Left renal cortex interstitium (tissue), 4 donors: ENCODE measurements at places on chromosomes 4 and X. TPM values are rescaled to one million over a fixed set of nuclear protein-coding genes. Genes with fewer than 3 reads are reported as not detected.

NIPAL1 gene
- 8.8 TPM for polyA plus RNA-seq

IL2RG gene
- 1.6 TPM for polyA plus RNA-seq

GRCh38 chrX:146127617-146128016 is 310.0 kb downstream of the SLITRK2 start:
- DNase-seq: no peak

- no peak for DNase-seq
These were observed 291.8 kb downstream of the IDS start for GRCh38 chrX:149213264-149213663.

DNA sequence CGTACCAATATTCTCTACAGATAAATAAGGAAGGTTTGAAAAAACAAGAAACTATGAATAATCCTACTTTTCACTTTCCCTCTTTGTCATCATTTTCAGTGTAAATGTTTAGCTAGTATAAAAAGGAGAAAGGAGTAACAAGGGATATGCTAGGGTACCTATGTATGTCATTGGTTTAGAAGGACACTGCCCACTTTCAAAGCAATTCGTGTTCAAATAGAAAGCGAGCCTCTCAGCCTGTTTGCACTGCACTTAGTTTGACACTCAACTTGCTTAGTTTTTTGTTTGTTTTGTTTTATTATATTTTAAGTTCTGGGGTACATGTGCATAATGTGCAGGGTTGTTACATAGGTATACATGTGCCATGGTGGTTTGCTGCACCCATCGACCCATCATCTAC is 21.6 kb upstream of the RXFP1 start:
- DNase-seq: no peak

GRCh38 chr4:4861390-4862018 is 2.0 kb downstream of the MSX1 start:
- no peak for DNase-seq

DNA sequence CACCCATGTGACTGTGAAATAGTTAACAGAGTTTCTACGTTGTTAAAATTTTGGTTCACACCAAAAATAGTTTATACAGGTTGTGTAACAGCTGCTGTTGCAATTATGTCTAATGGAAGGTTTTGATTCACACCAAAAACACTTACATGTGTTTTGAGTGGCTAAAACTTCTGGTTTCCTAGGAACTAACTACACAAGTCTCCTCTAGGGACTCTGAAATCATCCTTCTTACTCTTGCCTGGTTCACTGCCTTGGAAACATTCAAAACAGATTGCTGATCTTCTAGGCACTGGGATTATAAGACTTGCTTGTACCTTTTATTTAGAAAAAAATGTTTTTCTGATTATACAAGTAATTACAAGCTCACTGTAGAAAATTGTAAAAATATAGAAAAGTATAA is 14.9 kb upstream of the MORC4 start:
- no peak for DNase-seq

GRCh38 chrX:68794461-68794860 is 34.4 kb upstream of the EFNB1 start:
- DNase-seq: no peak

GRCh38 chr4:41542526-41543275 is 4.7 kb downstream of the LIMCH1 start:
- DNase-seq: no peak

- DNase-seq: no peak
These were observed 136.5 kb downstream of the SPATA18 start for GRCh38 chr4:52187603-52188002.

GRCh38 chr4:141890279-141890678 is 253.9 kb downstream of the IL15 start:
- no peak for DNase-seq

GRCh38 chr4:158873795-158874401 is 105.1 kb downstream of the FNIP2 start:
- DNase-seq: no peak

DNA sequence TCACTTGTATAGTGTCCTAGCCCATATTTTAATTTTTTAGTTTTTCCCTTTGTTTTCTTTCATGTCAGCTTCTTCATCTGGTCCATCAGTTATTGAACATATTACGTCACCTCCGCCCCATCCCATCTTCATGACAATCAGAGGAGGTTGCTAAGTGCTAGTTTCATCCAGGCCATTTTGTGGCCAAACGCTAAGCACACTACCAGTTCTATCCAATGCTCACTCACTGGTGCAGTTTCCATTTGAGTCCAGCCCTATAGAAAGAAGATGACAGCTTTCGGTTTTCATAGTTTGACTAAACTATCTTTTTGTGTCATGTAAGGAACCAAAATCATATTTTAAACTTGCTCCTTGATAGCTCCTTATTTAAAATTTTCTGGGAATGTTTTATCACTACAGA is 304.2 kb downstream of the TENM3 start:
- no peak for DNase-seq

DNA sequence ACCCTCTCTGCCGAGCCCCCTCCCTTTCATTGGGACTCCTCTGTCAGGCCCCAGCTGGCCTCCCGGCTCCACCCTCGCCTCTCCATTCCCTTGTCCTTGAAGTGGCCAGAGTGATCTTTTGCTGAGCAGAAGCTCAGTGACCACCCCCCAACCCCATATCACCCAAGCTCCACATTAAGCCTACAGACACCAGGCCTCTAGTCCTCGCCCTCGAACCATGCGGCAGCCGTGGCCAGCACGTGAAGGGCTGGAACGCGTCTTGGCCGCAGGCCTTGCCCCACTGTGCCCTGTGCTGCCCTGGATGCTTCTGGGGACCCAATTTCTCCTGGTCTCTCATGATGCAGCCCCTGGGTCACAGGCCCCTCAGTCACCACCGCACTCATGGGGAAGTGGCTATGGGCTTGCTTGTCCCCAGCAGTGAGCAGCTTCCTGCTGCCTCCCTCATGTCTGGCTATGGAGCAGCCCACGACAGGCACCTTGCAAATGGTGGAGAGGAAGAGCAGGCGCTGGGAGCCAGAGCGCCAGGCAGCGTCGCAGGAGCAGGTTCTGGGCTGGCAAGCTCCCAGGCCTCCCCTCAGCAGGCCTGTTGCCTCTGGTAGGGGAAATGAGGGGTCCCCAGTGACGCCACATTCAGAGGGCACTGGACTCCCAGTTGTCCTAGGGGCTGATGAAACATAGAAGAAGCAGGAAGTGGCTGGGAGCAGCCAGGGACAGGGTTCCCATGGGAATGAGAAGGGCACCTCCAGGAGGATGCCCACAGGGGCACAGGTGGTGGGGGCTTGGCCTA is 757 bp upstream of the SRPK3 start:
- DNase-seq: no peak

- no peak for DNase-seq
These were observed 61.7 kb downstream of the SLIT2 start for GRCh38 chr4:20313237-20314030.
